Inflammatory macrophage treated with lipopolysaccharide for 4 hours (primary cell): ENCODE measurements at places on chromosomes 2 and 18.

GRCh38 chr2:38374984-38375383, 2.1 kb downstream of the ATL2 start:
- DNase-seq: no peak

DNA sequence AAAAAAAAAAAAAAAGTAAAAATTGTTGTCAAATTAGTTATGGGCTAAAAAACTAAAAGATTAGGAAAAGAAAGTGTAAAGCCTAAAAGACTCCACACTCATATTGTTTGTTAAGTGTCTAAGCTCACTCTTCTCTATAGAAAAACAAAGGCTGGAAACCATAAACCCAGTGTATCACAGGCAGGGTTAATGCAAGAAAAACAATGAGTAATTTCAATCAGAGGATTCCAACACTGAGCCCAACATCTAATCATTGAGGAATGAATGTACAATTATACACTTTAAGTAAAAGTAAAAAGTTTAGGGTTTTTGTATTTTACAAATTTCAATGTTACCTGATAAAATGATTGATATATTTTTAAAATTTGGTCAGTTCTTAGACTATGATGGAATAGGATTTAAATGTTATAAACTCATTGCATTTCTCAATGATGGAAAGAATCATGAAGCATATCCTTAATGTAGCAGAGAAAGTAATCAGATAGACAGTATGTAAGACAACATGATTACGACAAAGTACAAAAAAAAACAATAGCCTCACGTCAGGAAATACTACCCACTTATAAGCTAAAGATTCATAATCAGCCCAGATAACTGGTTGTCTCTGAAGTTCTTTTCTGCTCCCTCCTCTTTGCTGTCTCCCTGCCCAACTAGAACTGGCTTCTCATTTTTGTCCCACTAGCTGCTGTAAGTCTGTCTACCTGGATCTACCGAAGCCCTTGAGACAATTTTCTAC, 44.5 kb upstream of the SP3 start:
- DNase-seq: no peak

GRCh38 chr2:129189617-129190319, 789.7 kb upstream of the RAB6C start:
- no peak for DNase-seq

DNA sequence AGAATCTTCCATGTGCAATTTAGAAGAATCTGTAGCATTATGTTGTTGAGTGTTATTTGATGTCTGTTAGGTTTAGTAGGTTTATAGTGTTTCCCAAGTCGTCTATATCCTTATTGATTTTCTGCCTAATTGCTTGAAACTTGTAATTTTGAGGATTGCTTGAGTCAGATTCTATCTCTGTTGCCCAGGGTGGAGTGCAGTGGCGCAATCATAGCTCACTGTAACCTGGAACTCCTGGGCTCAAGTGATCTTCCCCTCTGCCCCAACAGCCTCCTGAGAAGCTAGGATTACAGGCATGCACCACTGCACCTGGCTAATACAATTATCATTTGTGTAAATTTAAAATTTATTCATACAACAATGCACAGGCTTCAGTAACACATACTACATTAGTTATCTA, 3.1 kb upstream of the TCF23 start:
- no peak for DNase-seq

- no peak for DNase-seq
Measured at GRCh38 chr2:237878-238277, 26.0 kb downstream of the SH3YL1 start.

GRCh38 chr2:566379-567313, 110.6 kb downstream of the TMEM18 start:
- DNase-seq: no peak

DNA sequence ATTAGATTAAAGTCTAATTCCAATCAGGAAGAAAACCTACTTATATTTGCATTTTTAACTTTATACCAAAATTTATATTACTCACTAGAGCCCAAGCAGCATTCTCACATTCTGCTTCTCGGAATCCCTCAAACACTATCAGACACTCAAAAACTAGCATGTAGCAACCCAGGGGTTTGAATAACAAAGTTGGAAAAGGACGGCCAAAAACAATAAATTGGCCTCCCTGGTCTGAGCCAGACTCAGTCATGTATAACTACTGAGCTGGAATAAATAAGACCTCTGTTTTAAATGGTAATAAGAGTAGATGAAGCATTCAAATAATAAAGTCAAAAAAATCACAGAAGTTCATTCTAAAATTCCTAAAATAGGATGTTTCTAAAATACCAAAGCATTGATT, 290.9 kb downstream of the IRS1 start:
- no peak for DNase-seq

DNA sequence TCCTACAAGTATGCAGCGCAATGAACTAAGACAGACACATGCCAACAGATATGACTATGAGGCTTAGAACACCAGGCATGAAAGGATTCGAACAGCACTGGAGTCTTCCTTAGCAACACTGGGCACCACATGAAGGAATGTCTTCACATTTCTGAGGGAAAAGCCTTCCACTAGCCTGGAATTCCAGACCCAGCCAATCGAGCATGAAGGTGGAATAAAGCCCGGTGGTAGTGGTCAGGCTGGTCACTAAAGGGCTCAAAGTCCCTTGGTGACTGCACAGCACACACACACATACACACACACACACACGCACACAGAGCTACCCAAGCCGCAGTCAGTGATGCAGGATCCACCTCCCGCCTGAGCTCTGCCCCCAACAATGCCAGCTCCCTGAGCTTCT, 19.7 kb upstream of the SFXN5 start:
- DNase-seq: no peak

GRCh38 chr2:64943387-64944150, 45.6 kb upstream of the SLC1A4 start:
- DNase-seq: peak; percentile 67

DNA sequence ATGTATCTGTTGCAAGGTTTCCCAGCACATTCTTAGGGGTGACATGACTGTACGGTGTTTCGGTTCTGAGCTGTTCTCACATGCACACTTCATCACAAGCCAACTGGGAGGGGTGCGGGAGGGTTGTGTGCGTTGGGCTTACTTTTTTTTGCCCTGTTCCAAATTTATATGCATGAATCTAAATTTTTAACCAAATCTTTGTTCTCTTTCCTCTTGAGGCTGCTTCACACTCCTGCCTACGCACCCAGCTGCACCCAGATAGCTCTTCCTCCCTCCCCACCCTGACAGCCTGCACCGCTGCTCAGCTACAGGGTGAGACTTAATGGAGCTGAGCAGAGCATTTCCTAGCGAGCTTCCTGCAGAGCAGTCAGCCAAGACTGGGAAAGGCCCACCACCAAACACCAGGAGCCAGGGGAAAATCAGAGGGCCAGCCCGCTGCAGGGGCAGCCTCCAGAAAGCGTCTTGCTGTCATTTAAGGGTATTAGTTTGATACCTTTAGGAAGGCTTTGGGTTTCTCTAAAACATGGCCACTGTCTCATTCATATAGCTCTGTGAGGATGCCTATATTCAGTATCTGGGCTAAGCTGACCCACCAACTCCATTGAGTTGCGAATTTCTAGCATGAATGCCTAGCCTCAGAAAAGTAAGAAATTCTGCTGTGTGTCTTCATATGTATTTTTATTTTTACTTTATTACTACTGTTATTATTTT, 84.5 kb downstream of the POU3F3 start:
- no peak for DNase-seq

GRCh38 chr18:57445488-57446319, 10.5 kb downstream of the ONECUT2 start:
- DNase-seq: no peak
